Stimulated activated CD8-positive, alpha-beta memory T cell treated with anti-CD3 and anti-CD28 coated beads, Interleukin-2, amount 100 ng/mL, for 1 hour (primary cell): ENCODE measurements at places on chromosomes 11 and 22.

DNA sequence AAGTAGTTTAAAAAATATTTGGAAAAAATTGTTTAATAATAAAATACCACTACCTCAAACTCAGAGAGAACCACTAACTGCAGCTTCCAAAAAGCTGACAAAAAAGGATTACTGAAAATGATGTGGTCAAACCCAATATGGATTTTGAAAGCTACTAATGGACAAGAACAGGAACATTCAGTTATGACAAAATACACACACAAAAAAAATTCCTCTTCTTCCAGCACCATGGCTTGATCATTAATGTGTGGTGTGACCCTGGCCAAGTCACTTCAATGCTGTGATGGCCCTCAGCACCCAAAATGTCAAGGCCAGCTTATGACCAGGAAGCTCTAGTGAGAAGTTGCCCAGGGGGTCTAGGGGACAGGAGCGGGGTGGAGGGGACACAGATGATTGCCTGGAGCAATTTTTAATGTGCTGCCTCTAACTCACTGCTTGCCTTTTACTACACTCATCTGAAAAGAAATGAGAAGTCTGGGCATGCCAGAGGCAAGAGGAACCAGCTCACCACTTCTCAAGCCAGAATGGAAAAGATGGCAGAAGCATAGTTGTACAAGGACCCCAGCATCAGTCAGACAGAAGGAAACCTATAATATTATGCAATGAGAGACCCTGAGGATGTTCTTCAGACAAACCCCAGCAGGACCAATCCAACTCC, 2.2 kb downstream of the SMCO4 start:
- no peak for DNase-seq

GRCh38 chr11:103794262-103794661, 242.2 kb upstream of the DDI1 start:
- no peak for DNase-seq

- DNase-seq: no peak
These were observed 125.6 kb upstream of the VPREB1 start for GRCh38 chr22:22118987-22119386.

GRCh38 chr11:87083029-87083428, 45.3 kb downstream of the TMEM135 start:
- DNase-seq: no peak

- no peak for DNase-seq
These were observed 90.9 kb downstream of the LDLRAD3 start for GRCh38 chr11:36034551-36035331.
